ENCODE measurements at places on chromosomes 7 and 10.

DNA sequence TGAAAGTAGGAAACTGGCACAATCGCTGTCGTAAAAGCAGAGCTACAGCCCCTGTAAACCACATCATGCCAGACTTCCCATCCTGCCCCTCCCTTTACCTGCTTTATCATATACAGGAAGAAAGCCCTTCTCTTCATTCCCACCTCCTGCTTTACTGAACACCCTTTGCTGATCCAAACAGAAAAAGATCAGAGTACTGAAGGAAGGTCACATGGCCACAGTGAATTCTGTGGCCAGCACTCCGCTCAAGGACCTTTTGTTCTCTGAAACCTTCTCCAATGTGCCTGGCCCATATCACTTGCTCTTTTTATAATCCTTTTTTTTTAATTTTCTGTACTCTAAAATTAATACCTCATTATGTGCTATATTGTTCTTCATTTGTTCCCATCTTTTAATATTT lies 108.8 kb upstream of the LRGUK start:
- DNase-seq = no peak

DNA sequence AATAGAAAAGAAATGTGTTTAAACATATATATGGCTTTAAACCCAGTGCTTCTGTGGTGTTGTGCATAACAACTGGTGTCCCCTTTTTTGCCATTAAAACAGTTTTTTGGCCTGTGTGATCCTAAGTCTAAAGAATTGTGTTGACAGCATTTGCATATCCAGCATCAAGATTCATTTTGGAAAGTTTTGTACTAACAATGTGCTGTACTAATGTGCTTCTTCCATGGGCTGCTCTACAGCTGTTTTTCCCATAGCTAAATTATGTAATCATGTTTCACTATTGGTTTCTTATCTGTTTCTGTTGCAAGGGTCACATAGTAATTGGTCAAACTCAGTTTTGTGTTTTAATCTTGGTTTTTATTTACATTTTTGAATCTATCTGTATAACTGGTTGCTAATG lies 5.5 kb downstream of the CNNM2 start:
- no peak for DNase-seq

GRCh38 chr10:113961182-113962031 lies 82.3 kb upstream of the ADRB1 start:
- no peak for DNase-seq

- no peak for DNase-seq
These were observed 257.3 kb downstream of the PTEN start for GRCh38 chr10:88120599-88121333.

DNA sequence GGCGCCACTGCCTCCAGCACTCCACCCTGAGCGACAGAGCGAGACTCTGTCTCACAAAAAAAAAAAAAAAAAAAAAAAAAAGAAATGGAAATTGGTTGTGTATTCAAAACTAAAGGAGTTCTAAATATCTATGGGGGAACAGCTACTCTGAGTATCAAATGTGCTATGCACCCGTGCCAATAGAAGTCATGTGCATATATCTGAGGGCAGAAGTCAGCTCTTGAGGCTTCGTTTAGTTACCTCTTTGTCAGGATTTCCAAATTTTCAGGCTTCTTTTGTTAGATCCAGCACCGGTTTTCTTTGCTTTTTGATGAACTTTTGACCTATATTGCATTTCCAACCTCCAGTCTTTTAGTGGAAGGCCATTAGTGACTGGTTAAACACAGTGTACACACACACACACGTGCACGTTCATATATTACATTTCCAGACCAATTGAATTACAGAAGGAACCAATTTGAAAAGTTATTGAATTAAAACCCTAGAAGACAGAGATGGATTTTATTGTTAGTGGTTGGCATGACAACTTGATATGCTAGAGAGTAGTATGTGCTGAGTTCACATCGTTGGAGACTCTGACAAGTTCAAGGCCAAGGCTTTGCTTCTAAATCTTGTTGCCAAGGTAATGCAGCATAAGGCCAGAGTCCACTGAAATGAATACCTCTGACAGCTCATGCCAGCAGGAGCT lies 33.1 kb upstream of the ADD3 start:
- DNase-seq = no peak

All from left renal cortex interstitium (tissue), 4 donors.